ENCODE measurements at places on chromosomes 5 and 9.

DNA sequence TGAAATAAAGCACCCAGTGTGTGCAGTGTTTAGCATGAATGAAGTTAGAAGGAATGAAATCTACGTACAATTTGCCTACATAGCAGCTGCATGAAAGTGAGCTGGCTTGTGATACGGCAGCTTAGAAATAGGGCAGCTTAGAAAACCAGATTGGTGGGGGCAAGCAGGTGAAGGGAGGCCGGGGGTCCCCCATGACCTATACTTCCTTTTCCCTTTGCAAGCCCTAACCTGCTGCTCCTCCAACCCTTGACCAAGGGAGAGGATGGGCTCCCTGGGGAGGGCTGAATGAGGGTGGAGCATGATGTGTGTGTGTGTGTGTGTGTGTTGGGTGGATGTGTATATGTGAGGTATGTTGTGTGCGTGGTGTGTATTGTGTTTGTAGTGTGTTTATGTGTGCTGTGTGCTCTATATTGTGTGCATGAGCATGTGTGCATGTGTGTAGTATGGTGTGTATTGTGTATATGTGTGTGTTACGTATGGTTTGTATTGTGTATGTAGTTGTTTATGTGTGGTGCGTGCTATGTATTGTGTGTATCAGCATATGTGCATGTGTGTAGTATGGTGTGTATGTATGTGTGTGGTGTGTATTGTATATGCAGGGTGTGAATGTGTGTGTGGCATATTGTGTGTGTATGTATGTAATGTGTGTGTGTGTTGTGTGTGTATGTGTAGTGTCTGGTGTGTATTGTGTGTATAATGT is 72.1 kb downstream of the TENT4A start:
- DNase-seq, result no peak

GRCh38 chr9:136012651-136013050 is 51.5 kb upstream of the UBAC1 start:
- DNase-seq, result no peak

DNA sequence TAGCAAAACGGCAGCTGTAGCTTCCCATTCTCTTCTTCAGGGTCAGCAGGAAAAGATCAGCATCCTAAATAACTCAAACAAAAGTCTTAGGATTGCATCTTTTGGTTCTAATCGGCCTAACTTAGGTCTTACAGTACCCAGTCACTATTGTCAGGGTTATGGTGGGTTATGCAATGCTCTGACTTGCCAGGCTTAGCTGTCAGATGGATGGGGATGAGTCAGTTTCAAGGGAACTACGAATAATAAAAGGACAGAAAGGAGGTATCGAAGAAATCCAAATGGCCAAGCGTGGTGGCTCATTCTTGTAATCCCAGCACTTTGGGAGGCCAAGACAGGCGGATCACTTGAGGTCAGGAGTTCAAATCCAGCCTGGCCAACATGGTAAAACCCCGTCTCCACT is 46.5 kb downstream of the PPP1R2B start:
- DNase-seq, result no peak

GRCh38 chr5:28548856-28549255 is 1510.5 kb upstream of the CDH9 start:
- DNase-seq, result no peak

DNA sequence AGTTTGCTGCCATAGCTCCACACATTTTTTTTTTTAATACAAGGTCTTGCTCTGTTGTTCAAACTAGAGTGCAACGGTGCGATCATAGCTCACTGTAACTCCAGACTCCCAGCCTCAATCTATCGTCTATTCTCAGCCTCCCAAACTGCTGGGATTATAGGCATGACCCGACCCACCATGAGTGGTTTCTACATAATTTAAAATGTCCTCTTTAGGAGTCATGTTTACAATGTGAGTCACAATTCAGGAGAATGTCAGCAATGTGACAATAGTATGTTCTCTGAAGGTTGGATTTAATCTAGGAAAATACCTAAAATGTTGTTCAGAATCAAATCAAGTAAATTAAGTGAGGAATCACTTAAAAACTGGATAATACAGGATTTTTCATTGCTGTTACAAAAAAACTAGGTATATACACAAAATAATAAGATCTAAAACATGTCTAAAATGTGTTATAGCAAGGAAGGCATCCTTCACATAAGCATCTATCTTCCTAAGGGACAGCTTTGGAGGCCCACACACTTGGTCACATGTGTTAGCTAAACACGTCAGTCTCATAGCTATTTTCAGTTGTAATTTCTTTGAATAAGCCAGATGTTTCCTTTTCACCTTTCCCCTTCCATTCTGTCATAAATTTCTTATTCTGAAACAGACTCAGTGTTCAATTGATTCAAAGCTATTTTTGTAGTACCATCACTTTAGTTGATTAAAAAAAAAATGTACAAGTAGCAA is 30.0 kb upstream of the ELAVL2 start:
- DNase-seq, result no peak

- DNase-seq, result no peak
Measured at GRCh38 chr9:78927099-78927940, 630.4 kb downstream of the PSAT1 start.

GRCh38 chr5:180831139-180832093 is 28.8 kb upstream of the MGAT1 start:
- peak; percentile 84 for DNase-seq

DNA sequence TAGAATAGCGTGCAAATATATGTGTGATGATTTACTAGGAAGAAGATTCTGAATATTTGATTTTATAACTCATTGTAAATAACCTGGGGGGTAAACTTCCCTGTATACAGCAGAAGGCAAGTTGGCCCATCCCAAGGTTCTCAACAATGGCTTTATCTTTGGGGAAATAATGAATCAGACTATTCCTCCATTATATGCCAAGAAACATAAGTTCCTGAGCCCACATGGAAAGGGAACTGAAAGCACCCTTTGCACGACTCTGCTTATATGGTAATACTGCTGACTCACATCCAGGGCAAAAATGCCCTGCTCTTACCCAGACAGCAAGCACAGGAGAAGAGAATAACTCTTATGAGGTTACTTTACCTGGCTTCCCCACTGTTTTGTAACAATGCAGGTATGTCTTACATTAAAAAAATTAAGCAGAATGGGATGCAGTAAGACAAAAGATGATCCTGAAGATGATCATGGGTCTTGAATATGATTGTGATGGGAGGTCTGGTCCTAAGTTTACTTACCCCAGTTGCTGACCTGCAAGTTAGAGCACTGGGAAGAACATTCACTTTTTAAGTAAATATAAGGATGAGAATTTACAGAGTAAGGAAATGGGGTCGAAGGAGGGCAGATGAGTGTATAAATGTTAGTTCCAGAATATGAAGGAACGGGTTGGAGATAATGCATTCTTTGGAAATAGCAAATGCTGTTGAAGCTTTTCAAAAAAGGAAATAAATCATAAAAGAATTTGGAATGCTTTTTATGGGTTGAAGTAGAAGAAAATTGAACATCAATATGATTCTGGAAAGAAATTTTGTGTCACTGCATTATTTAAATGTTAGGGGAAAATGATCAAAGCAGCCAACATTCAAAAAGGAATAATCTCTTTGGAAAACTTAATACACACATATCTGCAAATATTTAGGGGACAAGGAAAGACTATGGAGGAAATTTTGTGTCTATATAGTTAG is 428.4 kb upstream of the MPDZ start:
- DNase-seq, result no peak

GRCh38 chr5:128472036-128472435 is 66.0 kb downstream of the FBN2 start:
- DNase-seq, result no peak

DNA sequence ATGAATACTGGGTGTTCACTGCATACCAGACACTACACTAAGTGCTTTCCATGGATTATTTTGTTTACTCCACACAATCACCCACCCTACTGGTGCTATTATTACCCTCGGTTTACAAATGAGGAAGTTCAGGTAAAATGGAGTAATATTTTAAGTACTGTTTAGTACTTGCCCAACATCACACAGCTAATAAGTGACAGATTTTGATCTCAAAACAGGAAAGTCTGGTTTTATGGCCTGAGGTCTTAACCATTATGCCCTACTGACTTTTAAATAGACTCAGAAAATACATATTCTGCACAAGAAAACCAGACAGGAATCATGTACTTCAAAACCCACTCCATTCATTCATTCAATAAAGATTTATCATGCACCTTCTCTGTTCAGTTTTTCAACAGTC is 431.0 kb upstream of the TLE4 start:
- no peak for DNase-seq

- no peak for DNase-seq
Measured at GRCh38 chr5:155711882-155712281, 615.1 kb upstream of the SGCD start.

DNA sequence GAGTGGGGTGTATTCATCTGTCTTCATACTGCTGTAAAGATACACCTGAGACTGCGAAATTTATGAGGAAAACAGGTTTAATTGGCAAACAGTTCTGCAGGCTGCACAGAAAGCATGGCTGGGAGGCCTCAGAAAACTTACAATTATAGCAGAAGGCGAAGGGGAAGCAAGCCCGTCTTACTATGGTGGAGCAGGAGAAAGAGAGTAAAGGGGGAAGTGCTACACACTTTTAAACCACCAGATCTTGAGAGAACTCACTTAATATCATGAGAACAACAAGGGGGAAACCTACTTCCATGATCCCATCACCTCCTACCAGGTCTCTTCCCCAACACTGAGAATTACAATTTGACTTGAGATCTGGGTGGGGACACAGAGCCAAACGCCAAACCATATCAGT is 12.5 kb upstream of the NREP start:
- no peak for DNase-seq

- no peak for DNase-seq
Measured at GRCh38 chr9:70101265-70101664, 57.6 kb downstream of the MAMDC2 start.

All from hepatic stellate cell (primary cell).